ENCODE measurements at places on chromosomes 3 and 15. TPM values are rescaled to one million over a fixed set of nuclear protein-coding genes. Genes with fewer than 3 reads are reported as not detected.

Gene MDFIC2
- not detected for total RNA-seq

Gene FBXO40
- not detected for total RNA-seq

Gene BFSP2
- total RNA-seq = not detected

Gene NOX5
- 1.1 TPM for total RNA-seq

Gene CPN2
- total RNA-seq = not detected

Gene SLC22A13
- total RNA-seq = not detected

All from M059J (cell line).